ENCODE measurements at places on chromosomes 3 and 15.

DNA sequence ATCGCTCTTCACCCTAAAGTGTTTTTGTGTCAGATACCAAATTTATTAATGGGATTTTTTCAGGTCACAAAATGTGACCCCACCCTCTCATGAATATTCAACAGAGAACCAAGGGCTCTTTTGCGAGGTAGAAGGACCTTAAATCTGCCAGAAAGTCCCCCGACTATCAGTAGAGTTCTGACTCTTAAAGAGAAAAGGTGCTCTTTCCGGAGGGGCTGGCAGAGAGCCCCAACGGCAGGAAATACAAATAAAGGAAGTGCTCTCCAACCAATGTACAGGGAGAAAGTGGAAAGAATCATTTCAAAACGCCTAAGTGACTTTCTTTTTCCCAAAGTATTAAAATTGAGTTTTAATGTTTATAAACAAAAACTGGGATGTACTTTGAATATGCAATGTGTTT, 517.2 kb downstream of the FOXP1 start:
- peak; percentile 33 for DNase-seq

DNA sequence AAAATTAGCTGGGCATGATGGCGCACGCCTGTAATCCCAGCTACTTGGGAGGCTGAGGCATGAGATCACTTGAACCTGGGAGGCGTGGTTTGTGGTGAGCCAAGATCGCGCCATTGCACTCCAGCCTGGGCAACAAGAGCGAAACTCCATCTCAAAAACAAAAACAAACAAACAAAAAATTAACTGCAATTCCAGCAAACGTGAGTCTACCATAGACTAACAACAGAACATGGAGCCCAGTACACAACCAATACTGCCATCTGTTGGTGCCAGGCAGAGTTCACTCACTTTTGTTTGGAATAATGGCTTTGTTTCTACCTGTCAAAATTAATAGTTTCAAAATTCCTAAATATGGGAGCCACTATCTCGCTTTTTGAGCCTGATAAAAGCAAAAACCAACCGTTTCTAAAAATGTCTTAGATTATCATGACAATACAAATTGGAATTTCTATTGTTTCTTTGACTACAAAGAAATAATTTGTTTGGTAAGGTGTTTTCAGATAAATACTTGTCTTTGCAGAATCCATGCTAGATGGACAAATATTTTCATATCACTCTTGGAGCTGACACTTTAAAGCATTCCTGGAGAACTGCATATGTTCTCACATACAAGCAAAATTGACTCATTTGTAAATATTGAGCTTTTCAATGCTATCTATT, 45.0 kb downstream of the GPR176 start:
- DNase-seq, result peak; percentile 53

DNA sequence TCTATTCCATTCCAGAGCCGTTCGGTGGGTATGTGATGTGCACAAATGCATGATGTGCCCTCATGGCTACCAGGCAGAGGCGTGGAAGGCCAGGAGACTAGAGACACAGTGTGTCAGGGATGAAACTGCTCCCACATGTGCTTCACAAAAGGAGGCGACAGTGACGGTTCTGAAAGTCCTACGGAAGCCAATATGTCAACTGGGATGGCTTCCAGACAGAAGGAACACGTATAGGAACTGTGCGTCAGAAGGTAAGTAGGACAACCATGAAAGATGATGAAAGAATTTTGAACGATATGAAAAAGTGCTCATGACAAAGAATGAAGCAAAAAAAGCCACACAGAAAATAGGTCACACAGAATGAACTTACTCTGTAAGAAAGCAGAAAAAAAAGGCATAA, 34.1 kb downstream of the GLB1 start:
- DNase-seq, result no peak

DNA sequence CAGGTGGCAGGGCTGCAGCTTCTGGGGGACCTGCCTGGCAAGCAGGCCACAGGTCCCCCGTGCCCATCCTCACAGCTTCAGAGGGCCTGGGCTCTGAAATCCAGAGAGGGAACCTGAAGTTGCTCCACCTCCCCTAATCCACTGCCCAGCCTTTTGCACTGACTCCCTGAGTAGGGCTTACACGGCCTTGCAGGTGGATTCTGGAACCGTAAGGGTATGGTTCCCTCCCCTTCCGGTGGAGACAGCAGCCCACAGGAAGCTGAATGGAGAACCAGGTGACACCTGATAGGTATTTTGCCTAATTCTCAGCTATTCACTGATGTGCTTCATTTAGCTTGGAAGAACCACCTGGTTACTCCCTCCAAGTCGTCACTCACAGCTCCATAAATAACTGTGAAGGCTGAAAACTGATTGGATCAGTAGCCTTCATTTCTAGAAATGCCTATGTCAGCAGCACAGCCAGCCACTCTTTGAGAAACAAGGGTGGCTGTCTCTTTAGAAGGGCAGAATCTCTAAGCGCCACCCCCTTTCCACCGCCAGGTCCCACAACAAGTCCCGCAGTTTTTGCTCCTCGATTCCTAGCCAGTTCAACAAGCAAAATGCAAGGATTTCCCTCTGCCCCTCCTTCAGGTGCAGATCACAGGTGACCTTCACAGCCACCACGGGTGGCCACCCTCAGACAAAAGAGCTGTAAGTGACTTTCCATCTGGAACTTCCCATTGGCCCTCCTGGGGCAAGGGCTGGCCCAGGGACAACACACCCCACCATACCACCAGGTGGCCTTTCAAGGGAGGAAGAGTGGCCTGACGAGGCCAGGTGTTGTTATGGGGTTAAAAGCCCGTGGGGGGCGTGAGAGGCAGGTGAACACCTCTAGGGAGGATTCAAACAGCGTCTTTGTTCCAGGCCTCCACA, 112.9 kb downstream of the SEC22A start:
- no peak for DNase-seq

DNA sequence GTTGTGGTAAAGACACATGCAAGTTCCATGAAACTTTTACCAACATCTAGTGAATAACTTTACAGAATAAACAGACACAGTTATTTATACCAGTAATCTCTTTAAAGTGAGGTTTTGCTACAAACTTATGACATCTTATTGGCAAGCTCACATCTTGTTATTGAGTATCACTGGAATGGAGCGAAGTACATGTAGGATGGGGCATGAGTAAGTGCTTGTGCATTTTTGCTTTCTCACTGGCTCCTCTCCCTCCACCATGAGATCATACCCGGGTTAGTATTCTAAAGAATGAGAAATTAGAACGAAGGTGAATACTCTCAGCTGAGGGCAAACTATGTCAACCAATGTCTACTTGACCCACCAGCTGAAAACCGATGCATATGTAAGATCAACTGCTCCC, 193.3 kb upstream of the ZNF717 start:
- DNase-seq, result no peak

DNA sequence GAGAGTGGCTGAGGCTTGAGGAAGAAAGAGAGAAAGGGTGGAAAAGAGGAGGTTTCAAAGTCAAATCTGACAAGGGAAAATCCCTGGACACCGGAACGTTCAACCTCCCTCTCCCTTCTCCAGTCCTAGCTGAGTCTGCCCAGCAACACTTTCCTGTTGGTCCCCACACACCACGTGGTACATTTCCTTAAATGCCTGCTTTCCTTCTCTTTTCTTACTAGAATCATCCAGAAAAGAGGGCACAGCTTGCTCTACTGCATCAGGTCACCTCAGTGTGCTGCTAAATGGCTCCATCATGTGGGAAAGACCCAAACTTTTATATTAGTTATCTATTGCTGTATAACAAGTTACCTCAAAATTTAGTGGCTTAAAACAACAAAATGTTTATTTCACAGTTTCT, 181.2 kb downstream of the NECTIN3 start:
- DNase-seq, result peak; percentile 57

DNA sequence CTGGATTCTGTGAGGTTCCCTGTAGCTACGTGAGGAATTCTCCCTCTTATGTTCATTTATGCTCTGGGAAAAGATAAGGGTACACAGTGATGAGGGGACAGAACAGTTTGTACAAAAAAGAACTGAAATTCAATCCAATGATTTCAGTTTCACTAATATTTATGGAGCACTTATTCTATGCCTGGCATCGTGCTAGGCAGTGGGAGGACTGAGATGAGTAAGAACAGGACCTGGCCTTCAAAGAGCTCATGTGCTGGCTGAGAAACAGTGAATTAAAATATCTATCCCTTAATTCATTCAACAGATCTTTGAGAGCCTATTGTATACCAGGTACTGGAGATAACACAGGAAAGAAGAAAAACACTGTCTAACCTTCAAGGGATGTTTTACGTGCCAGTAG, 22.2 kb downstream of the SSR3 start:
- DNase-seq, result no peak

DNA sequence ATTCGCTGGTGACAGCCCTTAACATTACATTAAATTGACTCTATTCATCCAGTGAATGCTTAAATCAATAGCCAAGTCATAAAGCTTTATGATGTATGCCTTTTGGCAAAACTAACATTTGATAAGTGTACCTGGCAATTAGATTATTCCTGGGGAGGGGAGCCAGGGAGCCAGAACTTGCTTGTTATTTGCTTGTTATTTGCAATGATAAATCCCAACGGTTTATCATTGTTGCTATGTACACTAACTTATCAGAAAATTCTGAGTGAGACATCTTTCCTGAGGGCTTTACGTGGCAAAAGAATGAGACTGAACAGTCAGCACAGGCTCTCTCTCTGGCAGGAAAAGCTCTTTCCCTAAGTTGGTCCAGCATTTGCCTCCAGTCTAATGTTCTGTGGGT, 35.8 kb upstream of the FBN1 start:
- peak; percentile 83 for DNase-seq

DNA sequence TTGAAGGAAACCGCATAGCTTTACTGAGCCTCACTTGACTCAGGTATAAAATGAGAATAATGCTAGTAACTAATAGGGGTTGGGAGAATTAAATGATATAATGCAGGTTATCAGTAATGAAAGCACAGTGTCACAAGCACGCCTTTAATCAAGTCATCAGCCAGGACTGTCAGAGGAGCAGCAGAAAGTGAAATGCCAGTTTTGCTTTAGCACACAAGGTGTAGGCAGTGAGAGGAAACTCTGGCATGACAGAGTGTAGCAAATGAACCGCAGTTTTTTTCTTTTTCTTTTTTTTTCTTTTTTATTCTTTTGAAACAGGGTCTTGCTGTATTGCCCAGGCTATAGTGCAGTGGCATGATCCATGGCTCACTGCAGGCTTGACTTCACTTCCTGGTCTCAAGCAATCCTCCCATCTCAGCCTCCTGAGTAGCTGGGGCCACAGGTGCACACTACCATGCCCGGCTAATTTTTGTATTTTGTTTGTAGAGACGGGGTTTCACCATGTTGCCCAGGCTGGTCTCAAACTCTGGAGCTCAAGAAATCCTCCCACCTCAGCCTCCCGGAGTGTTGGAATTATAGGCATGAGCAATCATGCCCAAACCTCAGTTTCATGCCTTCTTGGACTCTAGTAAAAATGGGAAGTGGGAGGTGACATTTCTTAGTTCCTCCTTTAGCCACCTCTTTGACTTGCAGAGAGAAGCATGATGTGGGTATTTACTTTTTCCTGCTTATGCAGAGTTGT, 9.7 kb upstream of the SCAANT1 start:
- no peak for DNase-seq

DNA sequence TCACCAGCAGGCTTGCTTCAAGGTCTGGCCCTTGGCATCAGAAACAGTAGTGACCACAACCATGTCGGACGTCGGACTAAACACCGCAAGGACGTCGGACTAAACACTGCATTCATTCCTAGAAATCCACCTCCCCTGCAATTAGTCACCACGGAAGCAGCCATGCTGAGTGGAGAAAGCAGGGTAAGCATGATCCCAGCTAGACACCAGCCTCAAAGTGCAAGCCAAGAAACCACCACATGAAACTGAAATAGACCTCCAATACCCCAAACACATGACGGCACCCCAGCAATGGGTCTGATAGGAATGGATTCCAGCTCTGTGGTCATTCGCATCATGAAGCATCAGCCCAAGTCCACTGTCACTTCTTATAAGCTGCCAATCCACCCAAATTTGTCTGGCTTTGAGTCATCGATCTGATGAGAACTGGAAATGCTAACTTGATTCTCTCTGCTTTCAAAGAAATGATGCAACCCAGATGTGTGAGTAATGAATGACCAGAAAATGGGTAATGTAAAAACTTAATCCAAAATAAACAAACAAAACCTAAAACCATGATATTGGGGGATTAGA, 348.3 kb upstream of the TMCO5A start:
- peak; percentile 5 for DNase-seq

- peak; percentile 68 for DNase-seq
Observed at GRCh38 chr3:23017801-23018200, 185.3 kb upstream of the UBE2E2 start.

GRCh38 chr15:89396723-89397652, 62.4 kb upstream of the POLG start:
- DNase-seq, result no peak

DNA sequence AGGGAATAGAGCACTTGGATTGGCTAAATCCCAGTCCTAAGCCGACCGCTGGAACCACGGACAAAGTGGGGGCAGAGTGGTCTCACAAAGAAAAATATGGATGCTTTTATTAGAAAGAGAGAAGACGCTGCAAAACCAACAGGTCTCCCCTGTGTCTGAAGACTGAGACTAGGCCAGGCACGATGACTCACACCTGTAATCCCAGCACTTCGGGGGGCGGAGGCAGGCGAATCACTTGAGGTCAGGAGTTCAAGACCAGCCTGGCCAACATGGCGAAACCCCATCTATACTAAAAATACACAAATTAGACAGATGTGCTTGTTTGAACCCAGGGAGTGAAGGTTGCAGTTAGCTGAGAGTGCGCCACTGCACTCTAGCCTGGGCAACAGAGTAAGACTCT, 61.8 kb downstream of the ZDHHC19 start:
- no peak for DNase-seq

DNA sequence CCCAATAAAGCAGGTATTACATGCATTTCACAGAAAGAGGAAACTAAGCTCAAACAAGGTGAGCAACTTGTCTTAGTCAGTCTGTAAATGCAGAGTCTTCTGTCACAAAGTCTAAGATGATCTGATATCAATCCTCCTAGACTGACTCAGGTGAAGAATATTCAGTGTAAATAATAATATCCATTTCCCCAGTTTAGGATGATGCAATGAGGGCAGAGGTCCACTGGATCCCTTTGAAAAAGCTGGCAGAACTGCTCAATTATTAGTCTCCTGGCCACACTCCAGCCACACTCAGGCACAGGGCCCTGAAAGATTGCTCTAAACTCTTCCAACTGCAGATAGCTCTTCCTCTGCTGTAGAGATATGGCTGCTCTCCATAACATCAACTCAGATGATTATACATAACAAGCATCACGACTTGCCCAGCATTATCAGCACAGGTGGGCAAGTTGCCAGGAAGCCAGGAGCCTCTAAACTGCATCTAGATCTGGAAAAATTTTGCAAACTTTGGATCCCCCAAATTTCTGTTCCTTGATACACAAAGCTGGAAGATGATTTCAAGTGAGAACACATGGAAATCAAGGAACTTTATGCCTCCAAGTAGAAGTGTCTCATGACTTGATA, 129.8 kb upstream of the CPNE4 start:
- peak; percentile 61 for DNase-seq
